Activated T-helper 2 cell treated with anti-CD3 and anti-CD28 coated beads, Interferon-gamma antibody, Interleukin-2, Interleukin-4, amounts not matched to agents 10 μg/mL and 5 μg/mL and 100 μg/mL, durations not matched to agents 14 hours and 24 hours and 36 hours (primary cell): ENCODE measurements at places on chromosomes 4 and X.

GRCh38 chr4:15373363-15373762, 54.5 kb upstream of the C1QTNF7 start:
- DNase-seq: no peak

DNA sequence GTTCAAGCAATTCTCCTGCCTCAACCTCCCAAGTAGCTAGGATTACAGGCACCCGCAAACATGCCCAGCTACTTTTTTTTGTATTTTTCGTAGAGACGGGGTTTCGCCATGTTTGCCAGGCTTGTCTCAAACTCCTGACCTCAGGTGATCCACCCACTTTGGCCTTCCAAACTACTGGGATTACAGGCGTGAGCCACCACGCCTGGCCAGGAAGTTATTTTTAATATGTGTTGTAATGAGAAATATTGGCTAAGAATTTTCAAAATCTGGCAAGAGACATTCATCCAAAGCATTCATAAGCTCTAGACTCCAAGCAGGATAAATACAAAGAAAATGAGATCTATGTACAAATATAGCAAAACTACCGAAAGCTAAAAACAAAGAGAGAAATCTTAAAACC, 18.0 kb upstream of the METAP1 start:
- no peak for DNase-seq

GRCh38 chrX:102560423-102561068, 38.8 kb upstream of the ARMCX5 start:
- DNase-seq: no peak

DNA sequence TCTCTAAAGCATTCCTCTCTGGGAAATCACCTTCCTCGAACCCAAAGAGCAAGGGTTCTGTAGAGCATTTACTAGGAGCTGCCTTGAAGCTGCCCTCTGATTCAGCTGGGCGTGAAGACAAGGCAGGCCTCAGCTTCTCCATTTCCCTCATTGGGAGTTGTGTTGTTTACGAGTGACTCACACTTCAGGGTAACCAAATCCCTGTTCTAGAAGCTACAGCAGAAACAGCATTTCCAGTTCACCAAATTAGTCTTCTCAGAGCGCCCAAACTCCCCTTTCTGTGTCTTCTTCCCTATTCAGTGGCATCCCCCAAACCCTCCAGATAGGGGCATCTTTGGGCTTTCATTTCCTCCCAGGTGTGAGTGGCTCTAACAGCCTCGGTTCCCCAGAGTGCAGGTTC, 863 bp upstream of the XPNPEP2 start:
- no peak for DNase-seq

- no peak for DNase-seq
These were observed 159.6 kb downstream of the PTTG2 start for GRCh38 chr4:38119668-38120385.

DNA sequence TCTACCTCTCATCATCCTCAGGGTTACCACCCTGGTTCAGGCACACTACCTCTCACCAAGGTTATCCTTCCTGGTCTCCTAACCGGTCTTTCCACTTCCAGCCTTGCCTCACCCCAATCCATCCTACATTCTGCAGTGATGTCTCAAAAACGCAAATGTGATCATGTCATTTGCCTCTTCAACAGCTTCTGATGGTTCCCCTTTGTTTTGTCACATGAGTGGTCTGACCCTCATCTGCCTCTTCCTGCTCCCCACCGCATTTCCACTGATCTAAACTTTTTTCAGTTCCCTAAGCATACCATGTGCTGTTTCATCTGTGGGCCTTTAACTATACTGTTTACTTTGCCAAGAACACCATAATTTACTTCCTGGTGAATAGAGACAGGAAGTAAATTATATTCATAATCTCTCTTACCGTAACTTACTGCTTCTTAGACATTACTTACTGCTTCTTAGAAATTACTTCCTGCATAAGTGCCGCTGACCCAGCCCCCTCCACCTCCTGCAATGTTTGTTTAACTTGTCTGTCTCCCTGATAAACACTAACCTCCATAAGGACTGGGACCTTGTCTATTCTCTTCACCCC, 27.1 kb upstream of the NSUN7 start:
- DNase-seq: no peak
